ENCODE measurements at places on chromosomes 12 and 14. TPM values are rescaled to one million over a fixed set of nuclear protein-coding genes. Genes with fewer than 3 reads are reported as not detected.

The RNU7-1 gene
- total RNA-seq, result not detected

The ACRBP gene
- 0.49 TPM for total RNA-seq

The RDH12 gene
- total RNA-seq, result not detected

The NOP9 gene
- 16.4 TPM for total RNA-seq

The TMCC3 gene
- total RNA-seq, result 0.65 TPM

The FLRT2 gene
- total RNA-seq, result 72.3 TPM

The AVPR1A gene
- total RNA-seq, result 0.41 TPM

The GPD1 gene
- 0.36 TPM for total RNA-seq

The SLC10A1 gene
- total RNA-seq, result not detected

The CPNE8 gene
- total RNA-seq, result 36.8 TPM

The RAD51B gene
- total RNA-seq, result 28.7 TPM

The SRRM4 gene
- total RNA-seq, result not detected

The KLHL42 gene
- 32.5 TPM for total RNA-seq

The TCL1B gene
- total RNA-seq, result not detected

The CLEC4D gene
- not detected for total RNA-seq

The UBR7 gene
- 43.3 TPM for total RNA-seq

The JAG2 gene
- 0.63 TPM for total RNA-seq

The BCL11B gene
- 0.09 TPM for total RNA-seq

The TRPV4 gene
- total RNA-seq, result 0.25 TPM

The KIF26A gene
- not detected for total RNA-seq

The SDR9C7 gene
- not detected for total RNA-seq

The CCDC177 gene
- not detected for total RNA-seq

The ADAM21 gene
- 0.25 TPM for total RNA-seq

The TMEM119 gene
- 164 TPM for total RNA-seq

The C14orf180 gene
- total RNA-seq, result not detected

The PXN gene
- total RNA-seq, result 66.1 TPM

The ITPK1 gene
- total RNA-seq, result 20.1 TPM

The GZMB gene
- not detected for total RNA-seq

The GPR137C gene
- 0.49 TPM for total RNA-seq

The GPRC5A gene
- 5.4 TPM for total RNA-seq

The ESR2 gene
- 0.16 TPM for total RNA-seq

The DAD1 gene
- total RNA-seq, result 564 TPM

The SLC38A4 gene
- total RNA-seq, result 4.6 TPM

The RNU4-1 gene
- total RNA-seq, result under 0.01 TPM

The ASIC1 gene
- total RNA-seq, result 4.9 TPM

The ESRRB gene
- not detected for total RNA-seq

The MGAT4C gene
- under 0.01 TPM for total RNA-seq

The CLEC1A gene
- not detected for total RNA-seq

The CIT gene
- total RNA-seq, result 48.0 TPM

The LAG3 gene
- total RNA-seq, result 0.16 TPM

The KRT71 gene
- not detected for total RNA-seq

The TFCP2 gene
- total RNA-seq, result 10.8 TPM

The MFAP5 gene
- 220 TPM for total RNA-seq

The TMEM179 gene
- not detected for total RNA-seq

The ALDH1L2 gene
- 41.5 TPM for total RNA-seq

The KCNA5 gene
- not detected for total RNA-seq

The AKAP6 gene
- 2.2 TPM for total RNA-seq

The TAS2R7 gene
- not detected for total RNA-seq

The KRT6C gene
- total RNA-seq, result not detected
